H1 (cell line): ENCODE measurements at places on chromosomes 11 and 22. TPM values are rescaled to one million over a fixed set of nuclear protein-coding genes. Genes with fewer than 3 reads are reported as not detected.

DNA sequence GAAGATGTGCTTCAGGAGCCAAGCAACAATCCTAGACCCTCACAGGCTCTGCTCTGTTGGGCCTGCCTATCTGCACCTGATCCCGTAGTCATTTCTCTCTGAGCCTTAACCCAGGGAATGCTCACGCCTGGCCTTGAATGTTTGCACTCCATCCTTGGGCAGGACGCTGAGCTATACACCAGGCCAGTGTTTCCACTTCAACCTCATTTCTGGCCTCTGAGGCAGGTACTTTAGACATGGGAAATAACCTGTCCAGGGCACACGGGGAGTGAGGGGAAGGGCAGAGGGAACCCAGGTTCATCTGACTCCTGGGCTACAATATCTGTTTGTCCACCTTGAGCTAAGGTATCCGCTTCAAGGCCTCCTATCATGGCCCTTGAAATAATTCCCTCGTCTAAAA lies 9.9 kb downstream of the RSPH14 start:
- no peak for DNase-seq

- no peak for DNase-seq
Measured at GRCh38 chr22:42586381-42586780, 28.3 kb downstream of the POLDIP3 start.

DNA sequence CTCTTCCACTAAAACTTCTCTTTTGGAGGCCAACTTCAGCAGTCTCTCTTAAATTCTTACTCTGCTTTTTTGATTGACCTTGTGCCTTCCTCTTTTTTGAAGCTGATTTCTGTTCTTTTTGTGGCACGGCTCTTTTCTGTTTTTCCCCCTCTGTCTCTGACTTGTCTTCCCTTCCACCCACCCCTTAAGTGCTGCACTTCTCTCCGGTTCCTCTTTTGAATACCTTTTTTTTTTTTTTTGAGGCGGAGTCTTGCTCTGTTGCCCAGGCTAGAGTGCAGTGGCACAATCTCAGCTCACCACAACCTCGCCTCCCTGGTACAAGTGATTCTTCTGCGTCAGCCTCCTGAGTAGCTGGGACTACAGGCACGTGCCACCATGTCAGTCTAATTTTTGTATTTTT lies 211.9 kb downstream of the BLID start:
- DNase-seq, result no peak

DNA sequence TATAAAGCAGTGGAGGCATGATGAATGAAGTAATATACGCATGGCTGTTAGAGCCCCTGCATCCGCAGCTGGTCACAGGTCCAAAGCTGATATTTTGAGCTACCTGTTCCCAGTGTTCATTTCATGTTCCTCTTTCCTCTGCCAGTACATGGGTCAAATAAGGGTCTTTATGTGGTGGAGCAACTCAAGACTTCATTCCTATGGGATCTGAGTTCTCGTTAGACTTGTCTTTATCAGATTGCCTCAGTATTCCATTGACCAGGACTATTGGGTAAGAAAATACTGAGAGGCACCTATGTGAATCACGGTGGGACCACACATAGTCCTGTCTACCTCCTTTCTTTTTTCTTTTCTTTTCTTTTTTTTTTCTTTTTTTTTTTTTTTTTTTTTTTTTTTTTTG lies 25.2 kb downstream of the NCF4 start:
- DNase-seq, result no peak

DNA sequence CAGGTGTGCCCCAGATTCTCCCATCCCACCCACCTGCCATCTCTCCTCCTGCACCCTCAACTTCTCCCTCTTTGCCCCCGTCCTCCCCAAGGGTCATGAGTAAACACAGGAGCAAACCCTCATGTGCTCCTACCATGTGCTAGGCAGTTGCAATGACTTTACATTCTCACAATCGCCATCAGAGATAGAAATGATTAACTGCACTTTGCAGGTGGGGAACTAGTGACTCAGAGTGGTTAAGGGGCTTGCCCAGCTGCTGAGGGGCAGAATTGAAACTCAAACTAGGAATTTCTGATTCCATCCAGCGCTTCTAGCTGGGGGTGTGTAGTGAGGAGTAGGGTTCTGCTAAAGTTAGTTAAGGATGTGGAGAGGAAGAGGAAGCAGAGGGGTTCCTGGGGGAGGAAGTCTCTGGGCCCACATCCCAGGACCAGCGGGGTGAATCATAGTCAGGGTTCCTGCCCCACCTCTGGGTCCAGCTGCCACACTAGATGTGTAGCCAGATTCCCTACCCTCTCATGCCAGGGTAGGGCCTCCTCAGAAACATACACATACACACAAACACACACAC lies 16.0 kb upstream of the PRG2 start:
- no peak for DNase-seq

GRCh38 chr22:27470169-27470772 lies 331.3 kb downstream of the MN1 start:
- no peak for DNase-seq

DNA sequence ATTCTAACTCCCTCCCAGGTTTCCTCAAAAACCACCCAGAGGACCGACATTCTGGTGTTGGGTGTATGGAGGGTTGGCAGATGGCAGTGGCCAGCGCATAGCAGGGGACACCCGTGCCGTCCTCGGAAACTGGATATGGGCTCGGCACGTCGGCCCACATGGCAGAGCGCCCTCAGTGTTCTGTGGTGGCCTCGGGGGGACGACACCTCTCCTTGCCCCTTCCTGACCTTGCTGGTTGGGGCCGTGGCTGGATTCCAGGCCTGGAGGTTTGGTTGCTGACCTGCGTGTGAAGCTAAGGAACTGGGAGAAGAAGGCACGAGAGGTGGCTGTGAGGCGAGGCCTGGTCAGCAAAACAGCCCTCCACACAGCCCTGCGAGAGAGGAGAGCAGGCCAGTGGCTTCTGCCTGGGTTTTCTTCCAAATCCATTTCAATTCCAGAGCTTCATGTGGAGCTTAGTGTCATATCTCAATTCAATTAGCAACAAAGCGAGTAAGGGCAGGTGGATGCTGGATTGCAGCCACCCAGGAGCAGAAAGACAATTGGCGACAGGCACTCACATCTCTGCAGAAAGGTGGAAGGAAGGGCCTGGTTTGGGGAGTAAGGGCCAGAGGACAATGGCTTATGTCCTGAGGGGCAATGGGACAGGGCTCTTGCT lies 478.4 kb downstream of the BRD1 start:
- DNase-seq, result no peak

DNA sequence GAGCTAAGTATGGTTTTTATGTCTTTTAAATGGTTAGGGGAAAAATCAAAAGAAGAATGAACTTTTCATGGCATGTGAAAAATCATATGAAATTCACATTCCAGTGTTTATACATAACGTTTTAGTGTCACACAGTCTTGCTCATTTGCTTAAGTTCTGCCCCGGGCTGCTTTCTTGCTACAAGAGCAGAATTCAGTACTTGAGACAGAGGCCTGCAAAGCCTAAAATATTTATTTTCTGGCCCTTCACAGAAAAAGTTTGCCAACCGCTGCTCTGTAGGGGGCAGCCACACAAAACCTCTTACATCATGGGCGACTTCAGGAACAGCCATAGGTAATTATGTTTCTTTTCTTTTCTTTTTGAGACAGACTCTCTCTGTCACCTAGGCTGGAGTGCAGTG lies 1.0 kb upstream of the ATG2A start:
- DNase-seq, result no peak

- no peak for DNase-seq
Measured at GRCh38 chr11:22407921-22408320, 69.7 kb downstream of the SLC17A6 start.

- DNase-seq, result no peak
Measured at GRCh38 chr11:66011239-66011784, 496 bp upstream of the CST6 start.

- no peak for DNase-seq
Measured at GRCh38 chr11:30019481-30019880, 2.7 kb upstream of the KCNA4 start.

GRCh38 chr11:69240332-69241074 lies 53.5 kb upstream of the MYEOV start:
- DNase-seq, result no peak

DNA sequence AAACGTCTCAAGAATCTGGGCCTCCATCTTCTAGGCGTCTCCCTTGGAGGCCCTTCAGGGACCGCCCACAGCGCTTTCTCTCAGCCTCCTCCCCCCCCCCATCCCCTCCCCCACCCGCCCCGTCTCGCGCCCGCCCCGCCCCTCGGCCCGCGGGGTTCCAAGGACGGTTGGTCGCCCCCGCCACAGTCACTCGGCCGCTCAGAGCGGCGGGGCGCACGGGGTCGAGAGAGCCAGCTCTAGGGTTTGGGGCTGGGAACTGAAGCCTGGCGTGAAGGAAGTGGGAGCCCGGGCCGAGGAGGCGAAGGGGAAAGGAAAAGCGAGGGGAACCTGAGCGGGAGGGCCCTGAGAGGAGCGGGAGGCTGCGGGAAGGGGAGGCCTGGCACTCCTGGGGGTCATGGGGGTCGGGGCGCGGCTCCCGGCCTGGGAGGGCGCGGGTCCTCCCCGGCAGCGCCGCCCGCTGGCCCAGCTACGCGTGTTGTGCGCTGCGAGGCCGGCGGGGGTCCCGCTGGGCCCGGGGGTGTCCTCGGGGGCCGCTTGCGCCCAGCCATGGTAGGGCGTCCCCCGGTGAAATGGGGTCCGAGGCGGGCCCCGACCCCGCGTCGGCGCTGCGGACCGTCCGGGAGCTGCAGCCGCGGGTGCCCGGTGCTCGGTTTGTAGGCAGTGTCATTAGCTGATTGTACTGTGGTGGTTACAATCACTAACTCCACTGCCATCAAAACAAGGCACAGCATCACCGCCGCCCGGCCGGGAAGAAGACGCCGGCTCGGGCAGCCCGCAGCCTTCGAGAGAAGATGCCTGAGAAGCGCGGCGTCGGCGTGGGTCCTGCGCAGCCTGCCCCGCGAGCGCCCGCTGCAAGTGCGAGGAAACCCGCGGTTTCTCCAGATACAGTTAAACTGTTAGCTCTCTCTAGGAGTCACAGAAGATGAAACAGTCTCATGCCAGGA lies at the start of gene BTG4:
Gene BTG4 (minus strand): TSS at position 91 of the 944 bp plus-strand sequence. CDS start 13,610 bp downstream, outside the sequence.
- DNase-seq, result peak; percentile 65

GRCh38 chr22:46540874-46541273 lies 3.5 kb upstream of the CELSR1 start:
- no peak for DNase-seq

DNA sequence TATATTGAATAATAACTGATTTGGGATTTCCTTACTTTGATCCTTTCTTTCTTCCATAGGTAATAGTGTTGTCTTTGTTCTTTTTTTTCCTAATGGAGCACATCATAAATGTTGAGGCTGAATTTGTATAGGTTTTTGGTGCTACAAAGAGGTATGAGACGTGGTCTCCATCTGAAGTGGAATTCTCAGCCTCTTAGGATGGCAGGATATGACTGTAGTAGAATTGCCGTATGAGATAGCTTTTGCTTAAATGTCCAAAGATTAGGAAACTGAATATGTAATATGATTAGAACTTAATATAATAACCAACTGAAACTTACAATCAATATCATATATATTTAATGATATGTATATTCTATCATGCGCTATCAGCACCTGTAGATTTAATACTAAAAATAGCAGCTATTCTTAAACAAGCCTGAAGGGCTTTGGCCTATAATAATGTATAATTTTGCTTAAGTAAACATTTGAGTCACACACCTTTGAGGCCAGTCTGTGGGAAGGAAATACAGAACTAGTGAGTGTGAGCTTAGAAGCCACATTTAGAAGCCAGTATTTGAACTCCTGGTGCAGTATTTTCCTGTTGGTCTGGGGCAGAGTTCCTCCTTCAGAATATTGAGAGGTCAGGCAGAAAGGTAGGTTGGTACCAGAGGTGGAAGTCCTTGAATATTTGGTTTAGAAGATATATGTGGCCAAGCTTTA lies 62.6 kb downstream of the SWAP70 start:
- DNase-seq, result no peak

DNA sequence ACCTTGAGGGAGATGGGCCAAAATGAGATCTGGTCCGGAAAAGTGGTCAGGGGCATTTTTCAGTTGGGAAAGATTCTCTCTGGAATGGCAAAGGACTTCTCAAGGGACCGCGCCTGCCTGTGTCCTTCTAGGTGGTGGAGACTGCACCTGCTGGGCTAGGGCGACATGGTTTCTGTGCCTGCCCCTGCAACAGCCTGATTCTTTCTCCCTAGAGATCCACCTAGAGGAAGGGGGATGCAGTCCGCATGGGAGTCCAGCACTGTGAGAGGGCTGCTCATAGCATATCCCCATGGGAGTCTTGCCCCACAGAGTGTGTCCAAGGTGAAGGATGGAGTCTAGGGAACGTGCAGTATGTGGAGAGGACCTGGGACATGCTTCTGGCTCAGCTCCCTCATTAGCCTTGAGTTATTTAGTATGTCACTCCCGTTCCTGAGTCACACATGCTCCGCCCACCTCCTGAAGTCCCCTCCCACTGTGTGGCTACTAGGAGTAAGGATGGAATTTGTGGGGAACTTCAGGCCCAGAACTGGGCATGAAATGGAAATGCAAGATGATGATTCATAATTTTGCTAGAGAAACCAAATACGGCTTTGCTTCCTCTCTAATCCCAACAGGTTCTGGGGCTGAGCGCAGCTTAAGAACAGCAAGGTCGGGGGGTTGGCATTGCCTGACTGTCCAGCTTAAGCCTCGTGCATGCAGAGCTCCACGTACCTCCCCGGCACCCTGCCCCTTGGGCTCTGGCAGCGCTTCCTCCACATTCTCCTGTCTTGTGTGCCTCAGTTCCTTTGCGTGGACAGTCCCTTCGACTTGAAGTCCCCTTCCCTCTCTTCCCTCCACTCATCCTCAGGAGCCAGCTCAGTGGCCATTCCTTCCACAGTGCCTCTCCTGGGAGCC lies 35.0 kb downstream of the GRIK4 start:
- no peak for DNase-seq

DNA sequence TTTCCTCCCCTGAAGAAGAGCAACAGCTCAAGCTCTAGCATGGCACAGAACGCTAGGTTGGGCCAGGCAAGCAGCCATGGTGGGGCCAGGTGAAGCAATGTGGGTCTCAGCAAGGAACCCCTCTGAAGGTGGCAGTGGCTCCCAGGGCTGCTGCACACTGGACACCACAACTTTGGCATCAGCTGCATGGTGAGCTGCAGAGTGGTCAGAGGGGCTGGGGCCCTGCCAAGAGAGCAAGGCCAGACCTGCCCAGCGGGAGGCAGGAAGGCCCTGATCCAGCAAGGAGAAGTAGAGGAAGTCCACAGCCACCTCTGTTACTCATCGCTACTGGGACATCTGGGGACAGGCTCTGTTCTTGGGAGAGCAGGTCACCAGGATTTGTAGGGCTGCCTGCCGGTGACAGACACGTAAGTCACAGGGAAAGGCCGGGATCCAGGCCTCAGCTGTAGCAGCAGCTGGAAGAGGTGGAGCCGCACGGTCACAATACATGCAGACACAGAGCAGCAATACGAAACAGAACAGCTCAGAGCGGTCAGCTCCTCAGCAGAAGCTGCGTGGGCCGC lies 12.4 kb downstream of the CYB561A3 start:
- no peak for DNase-seq

- DNase-seq, result peak; percentile 46
Measured at GRCh38 chr22:29308148-29308790, 1.8 kb downstream of the GAS2L1 start.

GRCh38 chr11:32266601-32267000 lies 168.7 kb downstream of the WT1 start:
- no peak for DNase-seq

- DNase-seq, result no peak
Measured at GRCh38 chr11:106249617-106250239, 172.3 kb downstream of the AASDHPPT start.

KCNE3 gene
- 2.8 and 3.5 TPM in 2 replicates for total RNA-seq

CDHR5 gene
- 0.11 TPM in 1 of 2 replicates, not detected in the other for total RNA-seq

P4HA3 gene
- total RNA-seq, result not detected in 2 replicates

KCNQ1OT1 gene
- total RNA-seq, result 1.2 TPM in 2 replicates

FXYD2 gene
- 0.99 and 1.1 TPM in 2 replicates for total RNA-seq

GRM5 gene
- total RNA-seq, result 0.25 and 0.43 TPM in 2 replicates

OR5D16 gene
- total RNA-seq, result not detected in 2 replicates

RIC3 gene
- 15.5 and 16.6 TPM in 2 replicates for total RNA-seq

SYNGR1 gene
- total RNA-seq, result 32.5 and 32.7 TPM in 2 replicates

CASTOR1 gene
- 8.4 and 10.3 TPM in 2 replicates for total RNA-seq

VPREB1 gene
- total RNA-seq, result not detected in 2 replicates
